ENCODE measurements at places on chromosomes 4 and X.

DNA sequence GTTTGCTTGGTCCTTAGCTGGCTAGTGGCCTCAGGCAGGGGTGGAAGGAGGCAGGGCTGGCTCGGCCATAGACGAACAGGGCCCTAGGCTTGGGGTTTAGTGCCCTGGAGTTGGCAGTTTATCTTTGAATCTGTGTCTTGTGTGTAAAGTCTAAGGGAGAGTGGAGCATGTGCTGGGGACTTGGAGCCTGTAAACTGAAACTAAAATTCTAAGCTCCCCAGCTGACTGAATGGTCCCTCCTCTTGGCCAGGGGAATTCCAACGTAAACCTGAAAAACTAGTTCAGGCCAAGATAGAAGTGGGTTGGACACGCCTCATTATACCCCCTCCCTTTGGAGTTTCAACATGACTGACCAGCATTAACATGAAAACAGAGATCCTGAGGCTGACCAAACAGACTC lies 46.1 kb upstream of the GPR78 start:
- no peak for DNase-seq

DNA sequence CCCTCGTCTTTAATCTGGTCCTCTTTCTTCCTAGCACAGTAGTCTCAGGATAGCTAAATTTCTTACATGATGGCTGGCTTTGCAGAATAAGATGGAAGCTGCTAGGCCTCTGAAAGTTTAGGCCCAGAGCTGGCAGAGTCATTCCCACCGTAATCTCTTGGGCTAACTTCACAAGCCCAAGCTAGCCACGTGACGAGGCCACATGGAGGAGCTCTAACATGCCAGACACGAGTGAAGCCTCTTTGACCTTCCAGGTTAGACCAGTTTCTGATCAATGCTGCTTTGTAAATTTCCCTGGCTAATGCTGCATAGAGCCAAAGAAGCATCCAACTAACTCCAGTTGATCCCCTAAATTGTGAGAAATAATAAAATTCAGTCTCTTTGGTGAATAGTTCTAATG lies 9.5 kb upstream of the CENPE start:
- no peak for DNase-seq

DNA sequence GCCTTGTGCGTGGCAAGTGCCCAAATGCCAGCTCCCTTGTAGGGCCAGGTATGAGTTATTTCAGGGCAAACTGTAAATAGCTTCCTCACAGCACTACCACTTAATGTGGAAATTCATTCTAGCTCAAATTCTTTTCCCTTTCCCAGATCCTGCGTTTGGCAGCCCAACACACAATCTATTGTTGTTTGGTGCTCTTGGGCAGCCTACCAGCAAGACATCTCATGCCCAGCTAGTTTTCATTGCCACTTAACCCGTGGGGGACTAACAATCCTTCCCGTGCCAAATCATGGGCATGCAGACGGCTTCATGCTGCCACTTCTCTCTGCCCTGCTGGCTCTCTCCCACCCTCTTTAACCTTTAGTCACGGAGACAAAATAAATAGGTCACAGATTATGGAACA lies 454.2 kb downstream of the GRIA2 start:
- no peak for DNase-seq

DNA sequence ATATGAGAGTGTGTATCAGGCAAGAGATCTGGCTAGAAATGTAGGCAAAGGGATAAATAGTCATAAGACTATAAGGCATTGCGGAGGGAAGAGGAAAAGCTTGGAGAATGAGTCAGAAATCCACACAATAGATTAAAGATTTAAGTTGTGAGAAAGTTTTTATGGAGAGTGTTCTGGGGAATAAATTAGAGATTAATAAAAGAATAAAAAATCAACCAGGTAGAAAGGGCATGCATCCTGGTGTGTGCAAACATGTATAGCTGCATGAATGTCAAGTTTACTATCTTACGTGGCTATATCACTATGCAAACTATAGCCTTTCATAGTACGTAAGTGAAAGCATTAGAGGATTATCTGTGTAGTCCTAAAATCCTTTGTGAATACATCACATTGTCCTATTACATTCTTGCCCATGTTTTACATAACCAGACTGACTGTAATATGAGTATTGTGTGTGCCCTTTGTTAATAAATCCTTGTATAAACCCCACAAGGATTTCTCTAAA lies 36.9 kb downstream of the SNCA start:
- no peak for DNase-seq

GRCh38 chrX:18833071-18833731 lies 125.8 kb downstream of the PPEF1 start:
- no peak for DNase-seq

GRCh38 chr4:127214931-127215330 lies 417.8 kb upstream of the INTU start:
- no peak for DNase-seq

DNA sequence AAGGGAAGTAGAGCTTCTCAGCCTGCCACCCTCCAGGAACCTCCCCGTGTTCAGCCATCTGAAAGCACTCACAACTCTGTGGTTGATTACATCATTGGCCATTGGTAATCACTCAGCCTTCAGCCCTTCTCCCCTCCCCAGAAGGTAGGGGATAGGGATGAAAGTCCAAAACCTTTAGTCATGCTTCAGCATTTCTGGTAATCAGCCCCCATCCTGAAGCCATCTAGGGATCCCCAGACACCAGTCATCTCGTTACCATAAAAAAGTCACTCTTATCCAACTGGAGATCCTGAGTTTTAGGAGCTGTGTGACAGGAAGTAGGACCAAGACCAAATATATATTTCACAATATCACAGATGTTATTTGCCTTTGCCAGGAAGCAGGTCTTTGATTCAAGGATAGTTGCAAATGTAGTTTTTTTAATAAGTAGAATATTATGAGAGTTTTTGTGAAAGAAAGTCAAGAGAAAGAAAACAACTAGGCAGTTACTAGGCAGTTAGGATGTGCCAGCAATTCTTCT lies 364.6 kb upstream of the NOCT start:
- no peak for DNase-seq

DNA sequence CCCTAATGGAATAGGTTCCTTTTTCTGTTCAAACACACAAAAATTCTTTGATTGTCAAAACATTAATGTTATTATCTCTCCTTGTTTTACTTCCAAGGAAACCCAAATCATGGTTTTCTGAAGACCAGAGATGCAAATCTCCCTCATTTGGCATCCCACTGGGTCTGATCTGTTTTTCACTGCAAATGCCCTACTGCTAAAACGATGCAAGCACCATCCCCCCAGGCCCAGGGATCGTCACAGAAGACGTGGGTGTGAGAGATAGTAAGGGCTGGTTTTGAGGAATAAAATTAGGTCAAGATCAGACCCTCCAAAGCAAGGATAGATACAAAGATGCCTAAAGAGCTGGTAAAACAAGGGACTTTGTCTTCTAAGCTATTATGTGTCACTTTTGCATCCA lies 33.6 kb downstream of the GSPT2 start:
- no peak for DNase-seq

DNA sequence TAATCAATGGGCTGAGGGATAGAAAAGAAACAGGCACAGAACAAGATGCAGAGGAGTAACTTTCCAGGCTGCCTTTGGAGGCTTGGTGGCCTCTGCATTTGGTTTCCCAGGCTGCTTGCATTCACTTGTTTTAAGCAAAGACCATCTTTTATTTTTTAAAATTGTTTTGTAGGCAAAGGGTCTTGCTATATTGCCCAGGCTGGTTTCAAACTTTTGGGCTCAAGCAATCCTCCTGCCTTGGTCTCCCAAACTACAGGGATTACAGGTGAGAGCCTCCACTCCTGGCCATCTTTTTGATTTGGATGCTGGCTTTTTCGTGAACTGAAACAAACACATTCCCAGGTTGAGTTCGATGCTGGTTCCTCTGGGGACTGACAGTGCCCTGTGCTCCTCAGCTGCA lies 74.1 kb downstream of the SLC9A6 start:
- no peak for DNase-seq

DNA sequence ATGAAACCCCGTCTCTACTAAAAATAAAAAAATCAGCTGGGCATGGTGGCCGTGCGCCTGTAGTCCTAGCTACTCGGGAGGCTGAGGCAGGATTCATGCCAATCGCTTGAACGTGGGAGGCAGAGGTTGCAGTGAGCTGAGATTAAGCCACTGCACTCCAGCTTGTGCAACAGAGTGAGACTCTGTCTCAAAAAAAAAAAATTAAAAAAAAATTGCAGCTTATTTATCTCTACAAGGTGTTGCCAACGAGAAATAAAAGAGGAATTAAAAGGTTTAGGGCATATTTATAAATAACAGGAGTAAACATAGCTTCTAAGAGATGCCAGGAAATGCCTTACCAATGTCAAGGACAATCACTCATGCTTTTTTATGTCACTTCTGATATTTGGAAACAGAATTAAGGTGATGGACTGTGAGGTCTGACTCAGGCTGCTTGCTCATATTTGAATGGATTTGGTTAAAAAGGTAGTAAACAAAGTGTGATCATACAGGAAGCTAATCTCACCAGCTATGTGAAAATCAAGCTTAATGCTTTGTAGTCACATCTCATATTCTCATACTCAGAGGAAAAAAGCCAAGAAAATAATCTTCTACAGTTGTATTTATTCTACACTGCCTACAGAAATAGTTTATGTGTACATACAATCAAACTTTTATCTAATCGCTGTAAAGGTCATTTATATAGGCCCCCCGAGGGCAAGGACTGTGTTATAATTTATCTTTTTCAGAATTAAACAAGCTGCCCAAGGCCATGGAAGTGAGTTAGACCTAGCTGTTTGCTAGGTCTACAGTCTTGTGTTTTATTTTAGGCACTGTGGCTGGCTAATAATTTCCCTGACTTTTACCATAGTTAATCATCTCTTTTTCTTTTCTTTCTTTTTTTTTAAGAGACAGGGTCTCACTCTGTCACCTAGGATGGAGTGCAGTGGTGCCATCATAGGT lies 61.1 kb upstream of the RBMX start:
- DNase-seq: no peak

GRCh38 chr4:173159791-173160190 lies 8.8 kb upstream of the GALNT7 start:
- no peak for DNase-seq

DNA sequence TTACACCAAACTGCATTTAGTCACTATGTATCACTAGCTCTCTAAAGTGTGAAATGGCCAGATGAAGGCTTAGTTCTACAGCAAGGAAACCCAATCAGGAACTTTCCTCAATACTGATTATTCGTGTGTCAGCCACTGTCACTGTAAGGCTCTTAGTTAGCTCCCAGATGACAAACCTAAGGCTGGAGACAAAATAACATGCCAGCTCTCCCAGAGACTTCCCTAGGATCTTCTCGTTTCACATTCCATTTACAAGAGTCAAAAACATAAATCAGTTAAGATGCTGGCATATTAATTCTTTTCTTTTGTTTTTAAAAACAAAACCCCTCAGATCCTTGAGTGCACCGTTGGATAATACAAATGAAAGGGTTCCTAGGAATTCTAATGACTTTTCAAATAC lies 88.2 kb upstream of the TFDP3 start:
- DNase-seq: no peak

- no peak for DNase-seq
Measured at GRCh38 chr4:41701983-41702382, 46.5 kb downstream of the PHOX2B start.

GRCh38 chr4:5444918-5445517 lies 263.3 kb downstream of the EVC2 start:
- no peak for DNase-seq

GRCh38 chr4:36111172-36111571 lies 133.1 kb downstream of the ARAP2 start:
- no peak for DNase-seq

GRCh38 chr4:138948918-138949317 lies 66.7 kb upstream of the NOCT start:
- DNase-seq: no peak

DNA sequence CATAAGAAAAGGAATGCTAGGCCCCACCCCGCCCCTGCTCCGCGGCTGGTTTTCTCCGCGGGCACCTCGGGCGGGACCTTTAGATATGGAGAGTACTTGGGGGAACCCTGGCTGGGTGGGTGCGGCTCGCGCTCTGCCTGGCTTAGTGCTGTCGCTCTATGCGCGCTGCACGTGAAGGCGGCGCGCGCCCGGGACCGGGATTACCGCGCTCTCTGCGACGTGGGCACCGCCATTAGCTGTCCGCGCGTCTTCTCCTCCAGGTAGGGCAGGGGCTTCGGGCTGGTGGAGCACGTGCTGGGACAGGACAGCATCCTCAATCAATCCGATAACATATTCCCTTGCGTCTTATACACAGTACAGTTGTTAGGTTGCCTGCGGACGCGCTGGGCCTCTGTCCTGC lies 56.0 kb downstream of the MAGEB10 start:
- no peak for DNase-seq

GRCh38 chr4:84681486-84682274 lies 98.8 kb downstream of the CDS1 start:
- DNase-seq: no peak

GRCh38 chr4:87057835-87058355 lies 123.1 kb downstream of the AFF1 start:
- no peak for DNase-seq

- DNase-seq: no peak
Measured at GRCh38 chrX:69361311-69361845, 142.7 kb upstream of the NALF2 start.

DNA sequence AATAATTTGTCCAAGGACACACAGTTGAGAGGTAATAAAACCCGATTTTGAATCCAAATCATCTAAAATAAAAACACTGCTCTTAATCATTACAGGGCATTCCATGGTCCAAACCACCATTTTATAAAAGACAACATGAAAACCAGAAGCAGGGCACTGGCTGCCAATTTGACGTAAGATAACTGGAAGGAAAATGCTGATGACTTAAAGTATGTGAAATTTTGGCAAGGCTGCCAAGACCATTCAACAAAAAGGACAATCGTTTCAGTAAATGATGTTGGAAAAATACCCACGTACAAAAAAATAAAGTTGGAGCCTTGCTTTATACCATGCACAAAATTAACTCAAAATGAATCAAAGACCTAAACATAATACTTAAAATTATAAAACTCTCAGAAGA lies 344.4 kb downstream of the RAPGEF2 start:
- DNase-seq: no peak

GRCh38 chr4:94390804-94391410 lies 48.3 kb upstream of the HPGDS start:
- DNase-seq: peak; percentile 7

DNA sequence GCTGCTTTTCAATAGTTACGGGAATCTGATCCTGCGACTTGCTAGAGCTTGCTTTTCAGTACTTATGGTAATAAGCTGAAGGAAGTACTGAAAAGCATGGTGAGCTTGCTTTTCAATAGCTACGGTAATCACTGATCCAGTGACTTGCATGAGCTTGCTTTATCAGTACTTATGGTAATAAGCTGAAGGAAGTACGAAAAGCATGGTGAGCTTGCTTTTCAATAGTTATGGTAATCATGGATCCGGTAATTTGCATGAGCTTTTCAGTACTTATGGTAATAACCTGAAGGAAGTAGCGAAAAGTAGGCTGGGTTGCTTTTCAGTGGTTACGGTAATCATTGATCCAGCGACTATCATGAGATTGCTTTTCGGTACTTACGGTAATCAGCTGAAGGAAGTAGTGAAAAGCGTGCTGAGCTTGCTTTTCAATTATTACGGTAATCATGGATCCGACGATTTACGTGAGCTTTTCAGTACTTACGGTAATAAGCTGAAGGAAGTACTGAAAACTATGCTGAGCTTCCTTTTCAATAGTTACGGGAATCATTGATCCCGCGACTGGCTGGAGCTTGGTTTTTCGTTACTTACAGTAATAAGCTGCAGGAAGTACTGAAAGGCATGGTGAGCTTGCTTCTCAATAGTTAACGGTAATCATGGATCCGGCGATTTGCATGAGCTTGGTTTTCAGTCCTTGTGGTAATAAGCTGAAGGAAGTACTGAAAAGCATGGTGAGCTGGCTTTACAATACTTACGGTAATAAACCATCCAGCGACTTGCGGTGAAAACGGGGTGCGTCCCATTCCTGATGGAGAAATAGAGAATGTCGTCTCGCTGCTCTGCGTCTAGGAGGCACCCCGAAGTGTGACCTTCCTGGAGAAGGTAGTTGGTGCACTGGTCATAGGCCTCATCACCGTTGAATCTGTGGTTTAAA lies 6.5 kb downstream of the CRLF2 start:
- DNase-seq: no peak
